ENCODE measurements at places on chromosomes 16 and 17. TPM values are rescaled to one million over a fixed set of nuclear protein-coding genes. Genes with fewer than 3 reads are reported as not detected.

GRCh38 chr16:1926271-1926670 is 8.1 kb upstream of the HS3ST6 start:
- DNase-seq, result no peak
- no peaks in the 10 kb centered on the region for H3K27me3 ChIP-seq
- no peaks in the 10 kb centered on the region for H3K36me3 ChIP-seq
- no peak overlapping the region for H3K4me3 ChIP-seq

DNA sequence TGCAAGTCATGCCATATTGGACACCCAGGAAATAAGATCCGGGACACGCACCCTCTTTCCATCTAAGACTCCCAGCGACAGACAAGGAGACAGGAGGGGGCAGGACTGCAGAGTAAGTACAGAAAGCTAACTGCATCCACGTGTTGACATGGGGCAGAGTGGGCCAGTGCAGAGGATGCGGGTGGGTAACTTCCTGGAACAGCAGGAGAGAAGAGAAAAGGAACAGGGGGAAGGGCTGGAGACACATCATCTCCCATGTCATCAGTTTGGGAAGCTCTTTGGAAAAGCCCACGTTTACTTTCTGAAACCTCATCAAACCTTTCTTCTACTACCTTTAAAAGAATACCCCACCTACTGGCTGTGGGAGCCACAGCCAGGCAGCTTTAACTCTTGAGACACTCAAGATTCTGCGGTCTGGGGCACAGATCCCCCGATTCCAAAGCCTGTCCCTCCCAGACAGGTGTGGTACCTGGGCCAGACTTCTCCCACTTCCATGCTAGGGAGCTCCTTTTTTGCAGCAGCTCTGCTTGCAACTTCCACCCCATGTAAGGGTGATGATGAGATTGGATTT is 273.5 kb upstream of the RPL38 start:
- H3K4me1 ChIP-seq, result no peaks in the 10 kb centered on the region
- no peaks in the 10 kb centered on the region for H3K27me3 ChIP-seq
- no peaks in the 10 kb centered on the region for H3K36me3 ChIP-seq

DNA sequence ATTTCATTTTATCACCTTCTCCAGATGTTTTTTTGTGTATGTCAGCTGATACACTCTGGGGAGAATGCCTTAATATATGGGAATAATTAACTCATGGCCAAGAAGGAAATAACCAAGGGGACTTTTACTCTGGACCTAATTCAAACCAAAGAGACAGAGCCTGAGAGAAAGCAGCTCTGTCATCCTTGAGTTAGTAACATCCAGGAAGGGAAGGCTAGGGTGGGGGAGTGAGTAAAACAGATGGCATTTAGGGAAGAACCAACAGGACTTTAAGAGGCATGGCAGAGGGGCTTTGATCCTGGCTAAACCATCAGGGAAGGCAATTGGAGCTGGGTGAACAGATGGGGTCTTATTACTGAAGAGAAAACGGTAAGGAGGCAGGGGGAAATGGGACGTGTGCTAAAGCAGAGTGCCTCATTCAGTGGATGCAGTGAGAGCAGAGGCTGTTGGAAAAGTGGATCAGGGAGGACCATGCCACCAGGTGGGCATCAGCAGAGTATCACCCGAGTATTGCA is 2.5 kb upstream of the SMPD3 start:
- H3K4me3 ChIP-seq, result no peak overlapping the region
- no peak for DNase-seq
- H3K4me1 ChIP-seq, result peaks cover 15% of the 10 kb centered on the region
- no peak overlapping the region for H3K27ac ChIP-seq
- H3K36me3 ChIP-seq, result no peaks in the 10 kb centered on the region

Gene SSTR5
- not detected for total RNA-seq

Gene FOXO3B
- total RNA-seq, result 4.4 TPM

Gene MT1F
- total RNA-seq, result 2.8 TPM

All from esophagus squamous epithelium (tissue), 5 donors.